T-cell (primary cell): ENCODE measurements at places on chromosomes 12 and 14. TPM values are rescaled to one million over a fixed set of nuclear protein-coding genes. Genes with fewer than 3 reads are reported as not detected.

DNA sequence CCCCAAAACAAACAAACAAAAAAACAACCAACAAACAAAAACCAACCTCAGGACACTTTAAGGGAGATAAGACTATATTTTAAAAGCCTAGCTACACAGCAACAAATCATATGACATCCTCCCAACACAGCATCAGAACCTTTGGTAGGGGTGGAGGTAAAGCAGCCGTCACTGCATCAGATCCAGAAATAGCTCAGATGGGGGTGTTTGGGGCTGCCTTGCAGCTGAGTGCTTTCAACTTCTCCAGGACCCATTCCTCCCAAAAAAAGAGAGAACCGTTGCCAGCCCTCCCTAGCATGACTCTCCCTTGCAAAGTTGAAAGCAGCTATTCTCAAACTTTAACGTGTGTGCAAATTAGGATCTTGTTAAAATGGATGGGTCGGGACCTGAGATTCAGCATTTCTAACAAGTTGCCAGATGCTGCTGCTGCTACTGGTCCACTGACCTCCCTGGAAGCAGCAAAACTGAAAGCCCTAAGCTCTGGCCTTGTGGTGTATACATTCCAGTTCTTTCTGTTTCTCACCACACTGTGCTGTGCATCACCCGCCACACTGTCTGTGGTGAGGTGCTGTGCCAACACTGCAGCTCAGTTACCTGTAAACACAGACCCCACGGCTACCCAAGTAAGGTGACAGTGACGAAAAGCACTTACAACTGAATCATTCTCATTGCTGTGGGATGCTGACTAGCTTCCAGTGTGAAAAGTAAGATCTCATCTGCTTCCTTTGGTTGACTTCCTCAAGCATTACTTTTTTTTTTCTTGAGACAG, 54.0 kb downstream of the SLC38A1 start:
- peak; percentile 88 for DNase-seq

DNA sequence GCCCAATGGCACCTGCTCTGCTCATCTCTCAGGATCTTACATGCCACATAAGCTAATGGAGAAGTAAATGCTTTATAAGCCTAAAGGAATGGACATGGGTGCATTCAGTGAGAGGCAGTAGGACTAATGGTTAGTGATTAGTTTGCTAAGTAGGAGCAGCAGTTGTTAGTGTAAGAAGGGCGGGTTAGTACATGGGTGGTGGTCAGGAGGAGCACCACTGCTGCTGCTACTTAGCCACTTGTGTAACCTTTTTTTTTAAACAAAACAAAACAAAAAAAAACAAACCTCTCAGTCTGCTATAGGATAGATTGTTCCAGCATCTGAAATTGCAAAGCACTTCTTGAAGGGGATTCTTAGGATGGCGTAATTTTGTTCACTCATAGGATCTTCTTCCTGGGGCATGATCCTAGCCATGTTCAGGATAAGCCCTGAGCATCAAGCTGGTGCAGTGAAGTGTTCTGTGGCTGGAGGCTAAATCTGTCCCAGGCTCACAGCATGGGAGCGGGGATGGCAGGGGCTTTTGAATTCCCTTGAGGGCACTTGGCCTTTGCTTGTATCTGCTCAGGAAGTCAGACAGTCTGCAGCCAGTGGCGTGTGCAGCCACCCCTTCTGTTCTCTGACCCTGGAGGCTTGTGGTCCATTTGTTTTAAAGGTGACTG, 63.6 kb downstream of the CHST11 start:
- DNase-seq = no peak

GRCh38 chr12:106586803-106587684, 4.2 kb downstream of the RFX4 start:
- DNase-seq = no peak

GRCh38 chr14:104688505-104689108, 811 bp upstream of the INF2 start:
- DNase-seq = no peak

DNA sequence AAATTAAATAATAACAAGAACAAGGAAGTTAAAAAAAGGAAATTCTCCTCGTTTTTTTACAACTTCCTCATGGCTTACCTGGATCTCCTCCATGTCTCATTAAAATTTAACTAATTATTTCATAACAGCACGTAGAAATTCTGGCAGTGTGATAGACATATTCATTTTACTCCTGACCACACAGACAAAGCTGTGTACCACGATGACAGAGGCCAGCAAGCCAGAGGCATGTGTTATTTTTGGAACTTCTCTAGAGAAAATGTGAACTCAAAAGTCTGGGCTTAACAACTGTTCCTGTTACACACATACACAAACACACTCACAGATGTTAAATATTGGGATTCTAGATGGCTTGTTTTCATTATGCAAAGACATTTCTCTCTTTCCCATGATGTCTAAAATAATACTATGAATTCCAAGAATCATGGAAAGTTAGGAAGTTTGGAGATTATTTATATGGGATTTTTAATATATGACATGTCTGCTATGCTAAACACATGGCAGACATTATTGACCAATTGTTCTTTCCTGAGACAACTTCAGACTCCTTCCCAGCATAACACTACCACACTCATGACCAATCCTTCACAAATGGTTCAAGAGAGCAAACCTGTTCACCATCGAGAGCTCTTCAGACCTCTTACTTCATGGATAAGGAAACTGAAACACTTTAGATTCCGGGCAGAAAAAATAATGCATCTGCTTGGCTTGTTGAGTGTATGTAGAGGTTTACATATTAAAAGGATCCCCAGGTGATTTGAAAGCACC, 158.7 kb downstream of the DACT1 start:
- DNase-seq = no peak

GRCh38 chr12:108833355-108833733, 24.0 kb downstream of the SSH1 start:
- DNase-seq = no peak

OR6C2 gene
- not detected for total RNA-seq

PPP1R1A gene
- not detected for total RNA-seq

MUCL1 gene
- total RNA-seq = not detected

SLC25A21 gene
- total RNA-seq = not detected

RASSF9 gene
- total RNA-seq = not detected

NAV3 gene
- total RNA-seq = not detected

SLC35F4 gene
- not detected for total RNA-seq

DBX2 gene
- not detected for total RNA-seq
